ENCODE measurements at places on chromosomes 12 and 14.

DNA sequence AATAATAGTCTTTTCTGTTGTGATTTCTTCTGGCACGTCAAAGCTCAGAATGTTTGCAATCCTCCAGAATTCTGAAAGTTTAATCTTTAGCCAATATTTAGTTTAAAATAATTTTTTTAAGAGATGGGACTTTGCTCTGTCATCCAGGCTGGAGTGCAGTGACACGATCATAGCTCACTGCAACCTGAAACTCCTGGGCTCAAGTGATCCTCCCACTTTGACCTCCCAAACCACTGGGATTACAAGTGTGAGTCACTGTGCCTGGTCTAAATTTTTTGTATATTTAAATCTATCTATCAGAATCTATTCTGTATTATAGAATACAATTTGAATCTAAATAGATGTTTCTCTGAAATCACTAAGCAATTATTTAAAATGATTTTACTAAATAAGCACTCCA lies 572.7 kb downstream of the VRK1 start:
- DNase-seq, result no peak

DNA sequence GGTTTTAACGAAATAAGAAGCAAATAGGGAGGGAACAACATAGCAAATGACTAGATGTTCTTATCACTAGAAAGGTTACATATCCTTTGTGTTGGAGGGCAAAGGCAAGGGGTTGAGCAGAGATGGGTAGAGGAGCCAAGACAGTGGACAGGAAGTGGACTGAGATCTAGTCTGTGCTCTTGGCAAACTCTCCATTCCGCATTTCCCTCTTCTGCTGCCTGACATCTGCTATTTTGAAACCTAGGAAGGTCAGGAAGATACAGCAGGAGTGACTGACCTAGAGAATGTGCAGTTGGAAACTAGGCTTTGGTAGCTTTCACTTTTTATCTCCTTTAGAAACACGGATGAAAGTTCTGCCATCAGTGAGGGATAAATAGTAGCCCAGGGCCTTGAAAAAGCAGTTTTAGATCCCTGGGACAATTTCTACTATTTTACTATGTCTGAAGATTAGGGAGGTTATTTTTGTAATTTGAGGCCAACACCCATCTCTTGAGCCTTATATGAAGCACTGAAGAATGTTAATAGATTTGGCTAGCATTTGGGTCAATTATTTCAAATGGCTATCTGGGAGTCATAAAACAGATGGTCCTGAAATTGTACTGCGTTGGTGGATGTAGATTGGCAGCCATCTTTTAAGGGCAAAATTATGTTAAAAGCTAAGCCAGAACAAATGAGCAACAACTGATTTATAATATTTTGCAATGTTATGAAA lies 410.3 kb downstream of the PCNX1 start:
- DNase-seq, result no peak

GRCh38 chr14:59360923-59361794 lies 104.0 kb downstream of the GPR135 start:
- no peak for DNase-seq

GRCh38 chr12:100555722-100556121 lies 17.8 kb upstream of the GAS2L3 start:
- no peak for DNase-seq

- DNase-seq, result no peak
Observed at GRCh38 chr12:131682510-131682895, 28.4 kb upstream of the SFSWAP start.

DNA sequence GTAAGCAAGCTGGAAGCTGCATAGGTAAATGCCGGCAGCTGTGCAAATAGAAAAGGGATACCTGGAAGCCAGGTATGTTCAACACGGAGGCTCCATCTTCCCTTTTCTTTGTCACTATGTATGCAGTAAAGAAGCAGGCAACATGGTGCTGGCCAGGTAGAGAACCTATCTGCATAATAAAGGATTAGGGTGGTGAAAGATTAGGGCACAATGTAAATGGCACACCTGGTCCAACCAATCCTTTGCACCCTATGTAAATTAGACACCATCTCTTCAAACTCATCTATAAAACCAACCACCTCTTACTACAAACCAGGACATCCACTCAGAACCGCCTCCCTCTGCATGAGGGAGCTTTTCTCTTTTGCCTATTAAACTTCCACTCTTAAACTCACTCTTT lies 32.3 kb downstream of the RPS29 start:
- DNase-seq, result no peak

- DNase-seq, result no peak
Observed at GRCh38 chr12:114381177-114381576, 24.8 kb downstream of the TBX5 start.

- DNase-seq, result no peak
Observed at GRCh38 chr12:118332511-118332910, 40.2 kb downstream of the TAOK3 start.

- no peak for DNase-seq
Observed at GRCh38 chr12:52708010-52708409, 4.7 kb upstream of the KRT77 start.
